ENCODE measurements at places on chromosomes 6 and 20.

GRCh38 chr6:142871910-142872331 lies 73.1 kb downstream of the HIVEP2 start:
- DNase-seq: no peak

DNA sequence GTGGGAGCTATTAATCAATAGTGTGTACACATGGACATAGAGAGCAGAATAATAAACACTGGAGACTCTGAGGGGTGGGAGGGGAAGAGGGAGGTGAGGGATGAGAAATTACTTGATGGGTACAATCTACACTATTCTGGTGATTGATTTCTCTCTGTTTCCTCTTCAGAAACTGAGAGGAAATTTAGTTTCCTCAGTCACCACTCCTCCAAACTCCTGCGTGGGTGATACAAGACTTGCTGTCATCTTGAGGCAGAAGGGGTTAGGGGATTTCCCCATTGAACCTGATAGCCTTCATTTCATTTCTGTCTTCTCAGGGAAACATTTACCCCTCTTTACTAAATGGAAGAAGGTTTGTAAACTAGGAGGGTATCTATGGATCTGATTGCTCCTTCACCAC lies 84.3 kb upstream of the ESR1 start:
- no peak for DNase-seq

GRCh38 chr6:3228771-3229565 lies 1.5 kb upstream of the TUBB2B start:
- DNase-seq: no peak

- DNase-seq: no peak
Observed at GRCh38 chr6:53330137-53330536, 18.6 kb downstream of the ELOVL5 start.

DNA sequence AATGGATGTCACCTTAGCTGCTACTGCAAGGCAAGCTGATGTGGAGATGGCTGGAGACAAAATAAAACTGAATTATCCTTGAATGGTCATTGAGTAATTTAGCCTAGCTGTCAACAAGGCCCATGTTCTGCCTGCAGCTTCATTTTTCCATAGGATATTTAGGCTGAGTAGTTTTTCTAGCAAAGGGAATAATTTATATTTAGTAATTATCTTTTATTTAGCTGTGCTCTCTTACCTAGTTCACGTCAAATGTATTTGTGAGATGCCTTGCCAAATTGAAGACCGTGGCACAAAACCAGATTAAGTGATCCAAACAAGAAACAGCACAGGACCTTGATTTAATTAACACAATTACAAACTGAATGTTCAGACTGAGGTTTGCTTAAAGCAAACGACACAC lies 77.4 kb upstream of the CEP162 start:
- no peak for DNase-seq

- DNase-seq: no peak
Observed at GRCh38 chr6:36223706-36224105, 27.2 kb downstream of the BRPF3 start.

DNA sequence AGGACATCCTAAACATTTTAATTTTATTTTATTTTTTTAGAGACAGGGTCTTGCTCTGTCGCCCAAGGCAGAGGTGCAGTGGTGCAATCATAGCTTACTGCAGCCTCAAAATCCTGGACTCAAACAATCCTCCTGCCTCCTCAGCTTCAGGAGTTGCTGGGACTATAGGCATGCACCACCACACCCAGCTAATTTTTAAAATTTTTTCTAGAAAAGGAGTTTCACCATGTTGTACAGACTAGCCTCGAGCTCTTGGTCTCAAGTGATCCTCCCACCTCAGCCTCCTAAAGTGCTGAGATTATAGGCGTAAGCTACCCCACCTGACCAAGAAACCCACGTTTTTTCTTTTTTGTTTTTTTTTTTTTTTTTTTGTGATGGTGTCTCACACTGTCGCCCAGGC lies 33.3 kb downstream of the BAK1 start:
- no peak for DNase-seq

DNA sequence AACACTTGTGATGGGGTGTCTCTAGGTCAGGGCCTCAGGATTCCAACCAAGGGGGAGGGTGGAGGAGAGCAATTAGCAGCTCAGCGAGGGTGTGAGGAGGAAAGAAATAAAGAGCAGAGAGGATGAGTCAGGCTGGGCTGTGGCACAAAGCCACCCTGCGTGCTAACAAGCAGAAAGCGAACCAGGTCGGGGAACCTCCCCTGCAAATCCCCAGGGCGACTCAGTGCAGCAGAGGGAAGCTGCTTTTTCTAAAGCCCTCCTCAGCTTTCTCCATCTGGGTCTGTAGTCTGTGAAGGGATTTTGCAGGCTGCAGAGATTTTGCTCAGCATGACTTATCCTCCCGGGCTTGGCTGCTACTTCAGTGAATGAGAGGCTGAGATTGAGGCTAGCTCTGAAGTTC lies 6.6 kb upstream of the SPO11 start:
- no peak for DNase-seq

- no peak for DNase-seq
Observed at GRCh38 chr6:113734982-113735381, 122.2 kb upstream of the MARCKS start.

DNA sequence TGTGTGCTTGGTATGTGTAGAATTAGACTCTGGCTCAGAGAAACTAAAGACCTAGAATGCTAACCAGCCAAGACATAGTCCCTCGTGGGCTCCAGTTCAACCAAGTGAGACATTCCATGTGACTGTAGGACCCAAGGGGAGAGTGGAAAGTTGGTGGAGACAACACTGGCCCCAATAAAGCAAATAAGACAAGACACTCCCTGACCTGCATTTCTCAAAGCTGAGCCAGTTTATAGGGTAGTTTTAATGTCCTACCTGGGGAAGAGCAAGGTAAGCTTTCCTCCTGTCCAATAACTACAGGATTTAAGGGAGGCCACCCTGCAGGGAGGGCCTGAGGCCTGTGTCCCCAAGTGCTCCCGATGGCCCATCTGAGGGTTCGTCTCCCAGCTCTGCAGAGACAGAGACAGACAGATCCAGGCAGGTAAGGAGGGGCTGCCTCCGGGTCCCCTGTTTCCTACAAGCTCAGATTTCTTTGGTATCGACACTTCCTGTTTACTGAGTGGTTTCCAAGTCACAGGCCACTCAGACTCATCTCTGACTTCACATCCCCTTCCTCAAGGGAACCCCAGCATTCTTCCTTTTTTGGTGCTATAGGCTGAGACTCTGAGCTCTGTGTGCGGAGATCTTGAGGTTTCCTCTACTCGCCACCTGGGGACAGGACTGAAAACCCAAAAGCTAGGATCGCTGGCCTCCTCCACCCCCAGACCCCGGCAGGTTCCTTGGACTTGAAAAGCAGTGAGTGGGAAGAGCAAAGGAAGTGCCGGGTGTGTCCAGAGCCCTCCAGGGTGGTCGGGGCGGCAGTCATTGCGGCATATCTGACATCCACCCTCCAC lies 92.4 kb downstream of the PRND start:
- no peak for DNase-seq

DNA sequence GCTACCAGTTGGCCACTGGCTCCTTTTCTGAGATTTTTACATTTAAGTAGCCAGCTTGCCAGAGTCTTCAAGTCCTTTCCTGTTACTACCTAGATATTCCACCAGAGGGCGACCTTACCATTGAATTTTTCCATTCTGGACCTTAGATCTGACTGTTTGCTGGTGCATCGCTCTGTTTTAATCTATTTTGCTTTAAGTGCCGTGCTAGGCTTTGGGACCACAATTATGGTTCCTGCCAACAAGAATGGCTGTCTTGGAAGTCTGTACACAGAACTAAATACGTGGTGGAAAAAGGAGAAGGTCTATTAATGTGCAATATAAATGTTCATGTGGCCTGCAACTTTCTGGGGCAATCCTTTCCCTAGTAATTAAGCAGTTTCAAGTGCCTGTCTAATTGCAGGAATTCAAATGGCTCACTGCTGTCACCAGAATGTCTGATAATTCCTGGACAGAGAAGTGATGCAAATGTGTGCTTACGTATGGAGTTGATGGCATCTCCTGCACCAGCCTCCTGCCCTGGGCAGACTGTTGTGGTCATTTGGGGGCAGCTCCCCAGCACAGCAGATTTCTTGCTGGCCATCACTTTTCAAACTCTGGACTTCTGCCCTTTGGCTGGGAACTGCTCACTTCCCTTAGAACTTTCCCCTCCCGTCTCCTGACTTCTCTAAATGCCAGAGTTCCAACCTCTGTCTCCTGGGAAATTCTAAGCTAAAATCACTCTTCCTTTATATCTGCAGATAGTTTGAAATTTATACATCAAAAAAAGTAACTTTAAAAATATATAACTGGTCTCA lies 5.6 kb upstream of the HLA-DOA start:
- no peak for DNase-seq

DNA sequence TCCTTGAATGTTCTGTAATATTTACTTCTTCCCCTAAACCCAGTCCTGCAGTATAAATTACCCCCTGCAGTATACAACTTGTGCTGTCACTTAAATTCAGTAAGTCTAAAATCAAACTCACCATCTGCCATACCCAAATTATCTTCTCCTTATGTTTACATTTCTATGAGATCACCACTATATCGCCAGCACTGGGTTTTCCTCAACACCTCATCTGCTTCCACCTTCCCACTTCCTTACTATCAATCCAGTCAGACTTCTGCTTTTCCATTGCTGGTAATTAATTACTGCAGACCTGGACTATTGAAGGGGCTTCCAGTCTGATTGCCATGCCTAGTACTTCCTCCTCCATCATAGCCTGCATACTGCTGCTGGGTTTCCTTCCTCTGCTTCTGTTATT lies 15.2 kb downstream of the EFHC1 start:
- no peak for DNase-seq

All from anterior cingulate cortex (tissue), 58 donors.